ENCODE measurements at places on chromosomes 16 and 17.

DNA sequence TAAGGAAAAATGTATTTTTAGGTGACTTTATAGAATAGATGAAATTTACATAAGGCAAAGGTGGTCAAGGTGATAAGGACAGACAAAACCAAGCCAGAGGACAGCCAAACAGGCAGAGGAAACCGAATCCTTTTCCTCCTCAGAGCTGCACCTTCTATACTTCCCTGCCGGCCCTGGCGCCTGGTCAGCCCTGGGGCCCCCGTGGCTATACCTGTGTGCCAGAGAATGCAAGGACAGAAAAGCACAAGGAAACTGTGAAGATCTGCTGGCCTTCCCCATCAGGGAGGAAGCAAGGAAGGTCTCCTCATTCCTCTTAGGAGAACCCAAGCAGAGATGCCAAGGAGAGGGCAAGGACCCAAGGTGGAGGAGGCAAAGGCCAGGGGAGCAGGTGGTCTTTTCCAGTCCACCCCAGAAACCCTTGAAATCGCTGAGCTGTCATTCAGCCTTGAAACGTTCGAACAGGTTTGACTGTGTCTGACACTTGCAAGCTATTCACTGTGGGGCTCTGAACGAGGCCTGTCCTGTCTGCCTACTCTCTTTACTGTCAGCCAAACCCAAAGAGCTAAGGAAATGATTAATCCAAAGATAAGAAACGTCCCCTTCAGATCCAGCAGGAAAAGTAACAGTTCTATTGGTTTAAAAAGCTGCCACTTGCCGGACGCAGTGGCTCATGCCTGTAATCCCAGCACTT, 114.4 kb downstream of the XYLT1 start:
- DNase-seq = no peak

DNA sequence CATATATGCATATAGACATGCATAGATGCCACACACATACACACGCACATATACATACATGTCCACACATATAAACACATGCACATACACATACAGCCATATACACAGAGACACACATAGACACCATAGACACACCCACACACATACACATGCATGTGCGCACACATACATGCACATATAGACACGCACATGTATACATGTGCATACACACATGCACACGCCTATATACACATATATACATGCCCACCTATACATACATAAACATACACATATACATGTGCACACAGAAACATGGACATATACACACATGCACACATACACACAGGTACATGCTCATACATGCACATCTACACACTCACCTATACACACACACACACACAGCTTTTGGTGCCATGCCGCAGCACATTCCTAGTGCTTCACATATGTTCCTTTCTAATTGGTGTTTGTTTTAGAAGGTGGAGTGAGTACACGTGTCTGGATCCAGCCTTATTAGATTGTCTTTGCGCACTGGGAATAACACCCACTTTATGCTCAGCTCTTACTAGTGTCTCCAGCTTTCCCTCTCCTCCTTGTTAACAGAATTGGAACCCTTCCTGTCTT, 198.0 kb downstream of the RPTOR start:
- no peak for DNase-seq

- DNase-seq = no peak
Observed at GRCh38 chr17:82117139-82118090, 19.4 kb upstream of the FASN start.

- DNase-seq = no peak
Observed at GRCh38 chr17:1736348-1737281, 6.1 kb upstream of the SERPINF2 start.

- DNase-seq = no peak
Observed at GRCh38 chr17:18129041-18129502, 20.5 kb downstream of the MYO15A start.

GRCh38 chr16:15643946-15644250, 944 bp upstream of the MARF1 start:
- no peak for DNase-seq

DNA sequence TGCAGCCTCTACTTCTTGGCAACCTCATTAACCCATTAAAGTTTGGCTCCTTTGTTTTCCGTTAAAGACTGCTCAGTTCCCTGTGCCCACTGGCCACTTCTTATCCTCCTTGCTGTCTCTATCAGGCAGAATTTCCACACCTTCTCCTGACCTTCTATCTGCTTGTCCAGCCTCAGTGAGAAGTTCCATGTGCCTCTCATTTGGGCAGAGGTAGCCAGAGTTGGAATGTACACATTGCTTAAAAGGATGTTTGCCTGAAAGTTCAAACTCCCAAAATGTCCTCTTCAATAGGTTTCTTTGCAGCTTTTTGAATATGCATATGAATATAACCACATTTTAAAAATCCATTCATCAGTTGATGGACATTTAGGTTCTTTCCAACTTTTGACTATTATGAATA, 47.0 kb downstream of the HSD17B2 start:
- DNase-seq = no peak

DNA sequence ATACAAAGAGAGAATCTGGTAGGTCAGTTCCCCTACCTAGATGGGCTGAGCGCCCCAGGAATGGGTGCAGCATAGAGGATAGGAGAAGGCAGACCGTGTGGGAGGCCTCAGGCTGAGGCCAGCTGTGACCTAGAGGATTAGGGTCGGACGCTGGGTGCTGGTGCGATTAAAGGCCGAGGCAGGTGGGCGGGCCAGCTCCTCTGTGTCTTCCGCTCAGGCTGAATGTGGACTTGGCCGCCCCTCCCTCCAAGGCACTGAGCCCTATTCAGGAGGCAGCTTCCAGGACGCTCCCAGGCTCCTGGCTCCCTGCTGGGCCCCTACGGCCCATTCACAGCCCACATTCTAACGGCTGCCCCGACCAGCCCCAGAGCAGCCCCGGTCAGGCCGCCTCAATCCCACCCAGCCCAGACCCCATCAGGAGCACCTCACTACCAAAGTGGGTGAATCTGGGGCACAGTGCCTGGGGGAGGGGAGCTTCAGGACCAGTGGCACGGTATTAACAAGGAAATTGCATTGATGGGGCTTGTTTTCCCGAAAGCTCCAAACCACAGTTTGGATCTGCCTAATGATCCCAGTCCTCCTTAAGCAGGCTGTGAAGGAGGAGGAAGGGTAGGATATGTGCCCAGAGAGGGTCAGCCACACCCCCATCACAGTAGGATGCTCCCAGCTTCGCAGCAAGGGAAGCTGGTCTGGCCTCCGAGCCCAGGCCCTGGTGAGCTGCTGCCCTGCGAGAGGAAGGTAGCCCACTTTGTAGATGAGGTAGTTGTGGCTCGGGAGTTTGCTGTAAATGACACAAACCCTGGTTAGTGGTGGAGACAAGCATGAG, 14.5 kb downstream of the RHBDL3 start:
- DNase-seq = no peak

DNA sequence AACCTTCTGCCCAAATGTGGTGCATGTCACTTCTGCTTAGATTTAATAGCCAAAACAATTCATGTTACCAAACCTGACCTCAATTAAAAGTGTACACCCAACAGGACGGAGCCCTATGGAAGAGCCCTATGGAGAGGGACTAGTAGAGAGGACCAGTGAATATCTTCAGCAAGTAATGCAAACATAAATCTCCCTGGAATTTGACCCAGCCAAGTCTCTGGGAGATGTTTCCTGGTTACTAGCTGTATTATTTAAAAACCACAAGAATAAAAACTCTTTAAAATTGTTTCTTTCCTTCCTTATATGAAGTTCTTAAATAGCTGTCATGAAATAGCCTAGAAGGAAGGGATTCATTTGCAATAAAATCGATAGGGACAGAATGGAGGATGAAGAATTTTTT, 255.8 kb downstream of the CDH11 start:
- no peak for DNase-seq

DNA sequence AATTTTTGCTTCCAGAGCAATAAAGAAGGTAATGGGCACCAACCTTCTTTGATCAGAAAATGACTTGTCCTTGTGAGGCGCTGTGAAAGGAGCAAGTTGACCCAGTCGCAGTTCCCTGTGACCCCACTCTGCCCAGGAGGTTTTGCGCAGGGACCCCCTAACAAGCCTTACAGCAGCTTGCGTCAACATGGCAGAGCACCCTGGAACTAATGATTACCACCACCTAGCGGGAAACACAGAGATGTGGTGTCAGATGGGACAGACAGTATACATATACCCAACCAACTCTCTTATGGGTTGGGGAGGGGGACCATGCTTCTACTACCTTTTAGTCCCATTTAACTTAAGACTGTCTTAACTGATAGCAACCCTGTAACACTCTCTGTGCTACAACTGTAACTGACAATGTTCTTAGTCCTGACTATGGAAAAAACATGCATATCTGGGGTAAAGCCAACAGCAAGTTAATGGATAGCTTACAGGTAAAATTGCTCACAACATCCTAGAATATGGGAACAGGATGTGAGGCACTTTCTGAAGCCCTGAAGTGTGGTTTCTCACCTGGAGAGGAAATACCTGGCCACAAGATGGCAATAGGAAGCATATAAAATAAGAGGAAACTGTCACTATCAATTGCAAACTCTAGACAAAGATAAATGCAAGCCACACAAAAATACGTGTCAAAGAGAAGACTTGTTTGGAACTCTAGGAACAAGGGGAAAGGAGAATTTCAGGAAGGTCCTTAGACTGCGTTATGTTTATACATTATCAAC, 3.0 kb downstream of the KARS1 start:
- no peak for DNase-seq

GRCh38 chr17:35341411-35341992, 31.9 kb downstream of the SLFN11 start:
- DNase-seq = no peak

GRCh38 chr16:47058295-47059086, 85.0 kb upstream of the DNAJA2 start:
- no peak for DNase-seq

GRCh38 chr17:11554042-11554441, 44.2 kb upstream of the DNAH9 start:
- DNase-seq = no peak

- DNase-seq = no peak
Observed at GRCh38 chr17:39036009-39036408, 68.8 kb upstream of the FBXO47 start.

DNA sequence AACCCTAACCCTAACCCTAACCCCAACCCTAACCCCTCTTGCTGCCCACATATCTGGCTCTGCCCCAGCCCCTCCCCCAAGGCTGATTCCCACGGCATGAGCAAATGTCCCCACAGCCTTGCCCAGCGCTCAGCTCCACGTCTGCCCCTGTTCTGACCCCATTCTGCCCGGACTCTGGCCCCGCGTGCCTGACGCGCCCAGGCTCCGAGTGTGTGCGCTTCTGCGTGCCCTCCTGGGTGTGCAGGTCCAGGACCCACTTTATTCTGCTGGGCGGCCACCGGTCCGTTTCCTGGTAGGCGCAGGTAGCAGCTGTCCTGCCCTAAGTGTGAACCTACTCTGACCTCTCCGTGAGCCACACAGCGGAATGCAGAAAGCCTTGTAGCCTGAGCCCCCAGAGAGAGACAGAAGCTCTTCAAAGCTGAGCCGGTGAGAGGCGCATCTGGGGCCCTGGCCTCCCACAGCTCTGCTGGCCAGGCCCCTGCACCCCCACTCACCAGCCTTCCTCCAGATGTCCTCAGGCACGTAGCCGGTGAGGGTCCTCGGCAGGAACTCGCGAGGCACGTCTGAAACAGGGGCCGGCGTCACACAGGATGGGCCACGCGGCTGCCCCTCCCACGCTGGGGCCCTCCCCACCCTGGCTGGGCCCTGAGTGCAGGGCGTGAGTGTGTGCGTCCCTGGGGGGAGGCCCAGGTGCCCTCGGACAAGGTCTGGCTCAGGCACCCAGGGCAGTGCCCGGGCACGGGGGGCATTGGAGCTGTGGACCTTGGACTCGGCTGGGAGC, 14.0 kb upstream of the PABPN1L start:
- no peak for DNase-seq

GRCh38 chr17:27396941-27397340, 59.3 kb upstream of the KSR1 start:
- no peak for DNase-seq

DNA sequence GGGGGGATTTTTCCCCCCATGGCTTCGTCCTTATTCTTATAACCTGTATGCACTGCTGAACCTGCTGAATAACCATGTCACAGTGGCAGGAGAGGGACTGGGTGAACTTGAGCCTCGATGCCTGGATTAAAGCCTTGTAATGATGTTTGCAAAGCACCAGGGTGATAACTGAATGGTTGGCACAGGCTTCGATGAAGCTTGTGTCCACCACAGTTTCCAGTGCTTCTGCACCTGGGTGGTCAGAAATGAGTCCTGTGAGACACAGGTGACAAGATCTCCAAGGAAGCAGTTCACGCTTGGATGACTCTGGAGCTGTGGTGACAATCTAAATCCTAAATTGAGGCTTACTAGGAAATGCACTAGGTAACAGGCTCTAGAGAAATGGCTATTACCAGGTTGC, 729.3 kb downstream of the MAF start:
- no peak for DNase-seq

DNA sequence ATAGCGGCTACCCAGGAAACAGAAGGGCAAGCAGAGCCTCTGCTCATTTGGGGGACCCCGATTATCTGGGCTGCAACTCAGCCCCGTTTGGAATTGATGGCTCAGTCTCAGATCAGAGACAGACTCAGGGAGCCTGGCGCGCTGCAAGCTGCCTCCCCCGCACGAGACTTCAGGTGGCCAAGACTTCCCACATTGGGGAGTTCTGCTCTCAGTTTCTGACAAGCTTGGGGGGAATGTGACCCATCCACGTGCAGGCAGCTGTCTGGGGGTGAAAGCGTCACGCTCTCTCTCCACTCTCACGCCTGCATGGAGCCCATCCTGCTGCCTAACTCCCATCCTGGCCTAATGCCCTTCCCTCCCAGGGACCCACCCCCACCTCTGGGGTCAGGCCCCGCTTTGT, 157.6 kb upstream of the GSE1 start:
- DNase-seq = no peak

GRCh38 chr17:59299400-59300092, 31.9 kb upstream of the YPEL2 start:
- DNase-seq = no peak

DNA sequence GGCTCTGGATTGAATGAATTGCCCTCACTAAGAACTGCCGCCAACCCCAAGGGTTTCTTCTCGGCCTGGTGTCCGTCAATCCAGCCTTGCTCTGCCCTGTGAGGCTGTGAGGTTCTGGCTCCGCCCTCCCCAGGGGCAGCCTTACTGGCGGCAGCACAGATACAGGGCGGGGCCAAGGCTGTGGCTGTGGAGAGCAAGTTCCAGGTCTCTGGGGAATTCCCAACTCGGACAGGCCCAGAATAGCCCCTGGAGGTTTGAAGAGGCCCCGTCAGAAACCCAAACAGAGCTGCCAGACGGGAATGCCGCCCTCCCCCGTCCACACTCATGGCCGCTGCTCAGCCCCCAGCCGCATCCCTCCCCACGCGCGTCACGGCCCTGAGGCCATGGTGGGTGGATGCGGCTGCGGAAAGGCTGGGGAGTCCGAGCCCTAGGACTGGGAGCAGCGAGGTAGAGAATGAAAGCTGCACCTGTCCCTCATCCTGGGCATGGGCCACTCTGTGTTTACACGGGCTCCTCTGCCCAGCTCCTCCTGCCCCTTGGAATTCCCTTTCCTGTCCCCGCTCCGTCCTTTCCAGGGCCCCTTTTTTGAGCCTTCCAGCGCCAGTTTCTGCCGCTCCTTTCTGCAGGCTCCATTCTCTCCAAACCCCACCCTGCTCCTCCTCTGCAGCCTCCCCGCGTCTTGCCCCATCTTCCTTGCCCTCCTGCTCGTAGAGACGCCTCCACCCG, 660 bp upstream of the PRRT2 start:
- DNase-seq = no peak

- DNase-seq = no peak
Observed at GRCh38 chr16:57166951-57167350, 18.9 kb downstream of the PSME3IP1 start.

- no peak for DNase-seq
Observed at GRCh38 chr16:159136-159849, 6.5 kb upstream of the HBM start.

Data from stimulated activated CD8-positive, alpha-beta memory T cell treated with anti-CD3 and anti-CD28 coated beads, Interleukin-7, amount 100 ng/mL, for 24 hours (primary cell).